Stimulated activated CD4-positive, alpha-beta T cell treated with anti-CD3 and anti-CD28 coated beads, TNF-alpha, amount 100 ng/mL, for 1 hour (primary cell): ENCODE measurements at places on chromosomes 16 and 17.

- no peak for DNase-seq
Measured at GRCh38 chr16:56479469-56479868, 28.1 kb downstream of the OGFOD1 start.

- DNase-seq: no peak
Measured at GRCh38 chr17:16974569-16975276, 2.8 kb upstream of the TNFRSF13B start.

DNA sequence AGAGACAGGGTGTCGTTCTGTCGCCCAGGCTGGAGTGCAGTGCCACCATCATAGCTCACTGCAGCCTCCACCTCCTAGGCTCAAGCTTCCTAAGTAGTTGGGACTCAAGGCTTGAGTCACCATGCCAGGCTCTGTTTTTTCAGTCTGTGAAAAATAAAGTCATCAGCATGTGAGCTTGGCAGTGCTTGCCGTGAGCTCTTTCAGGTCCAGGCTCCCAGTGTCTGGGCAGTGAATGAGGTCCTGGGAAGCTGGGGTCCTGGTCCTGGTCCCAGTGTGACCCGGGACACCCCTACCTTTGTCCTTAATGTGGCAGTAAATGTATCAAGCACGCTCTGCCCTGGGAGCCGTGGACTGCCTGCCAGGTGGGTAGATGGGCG is 22.9 kb upstream of the RPL13 start:
- no peak for DNase-seq

GRCh38 chr17:40018211-40019121 is 3.2 kb downstream of the CSF3 start:
- DNase-seq: no peak

DNA sequence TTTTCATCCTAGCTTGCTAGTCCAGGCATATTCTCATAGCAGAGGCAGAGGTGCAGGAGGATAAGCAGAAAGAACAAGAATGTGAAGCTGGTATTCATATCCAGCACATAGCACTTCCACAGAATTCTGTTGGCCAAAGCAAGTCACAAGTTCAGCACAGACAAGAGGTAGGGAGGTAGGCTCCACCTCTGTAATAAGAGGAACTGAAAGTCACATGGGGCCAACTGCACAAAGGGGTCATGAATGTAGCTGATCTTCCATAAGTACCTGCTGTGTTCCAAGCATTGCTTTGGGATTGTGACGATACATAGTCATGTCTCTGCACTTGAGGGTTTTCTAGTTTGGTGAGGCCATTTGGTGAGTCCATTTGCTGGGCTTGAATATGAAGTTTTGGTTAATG is 110.8 kb upstream of the MPHOSPH6 start:
- no peak for DNase-seq

DNA sequence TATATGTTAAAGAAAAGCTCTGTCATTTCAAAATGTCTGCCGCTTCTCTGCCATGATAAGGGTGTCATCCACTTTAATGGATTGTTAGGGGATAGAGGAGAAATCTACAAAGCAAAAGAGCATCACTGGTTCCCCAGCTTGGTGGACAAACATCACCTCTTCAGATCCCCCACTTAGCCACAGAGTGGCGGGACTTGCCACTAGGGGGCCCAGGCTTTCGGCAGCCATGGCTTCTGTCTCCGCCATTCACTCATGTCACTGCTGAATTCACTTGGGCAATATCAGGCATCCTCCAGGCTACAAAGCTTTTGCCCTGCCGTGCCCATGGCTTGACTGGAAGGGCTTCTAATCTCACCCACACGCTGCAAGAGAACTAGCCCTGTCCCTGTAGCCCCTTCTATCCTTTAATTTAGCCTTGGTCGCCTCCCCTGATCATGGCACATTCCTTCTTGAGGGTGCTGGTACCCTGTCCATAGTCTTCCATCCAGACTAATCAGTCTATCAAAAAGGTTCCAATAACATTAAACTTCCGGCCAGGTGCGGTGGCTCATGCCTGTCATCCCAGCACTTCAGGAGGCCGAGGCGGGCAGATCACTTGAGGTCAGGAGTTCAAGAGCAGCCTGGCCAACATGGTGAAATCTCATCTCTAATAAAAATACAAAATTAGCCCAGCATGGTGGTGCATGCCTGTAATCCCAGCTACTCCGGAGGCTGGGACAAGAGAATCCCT is 34.7 kb downstream of the SBK1 start:
- DNase-seq: no peak

DNA sequence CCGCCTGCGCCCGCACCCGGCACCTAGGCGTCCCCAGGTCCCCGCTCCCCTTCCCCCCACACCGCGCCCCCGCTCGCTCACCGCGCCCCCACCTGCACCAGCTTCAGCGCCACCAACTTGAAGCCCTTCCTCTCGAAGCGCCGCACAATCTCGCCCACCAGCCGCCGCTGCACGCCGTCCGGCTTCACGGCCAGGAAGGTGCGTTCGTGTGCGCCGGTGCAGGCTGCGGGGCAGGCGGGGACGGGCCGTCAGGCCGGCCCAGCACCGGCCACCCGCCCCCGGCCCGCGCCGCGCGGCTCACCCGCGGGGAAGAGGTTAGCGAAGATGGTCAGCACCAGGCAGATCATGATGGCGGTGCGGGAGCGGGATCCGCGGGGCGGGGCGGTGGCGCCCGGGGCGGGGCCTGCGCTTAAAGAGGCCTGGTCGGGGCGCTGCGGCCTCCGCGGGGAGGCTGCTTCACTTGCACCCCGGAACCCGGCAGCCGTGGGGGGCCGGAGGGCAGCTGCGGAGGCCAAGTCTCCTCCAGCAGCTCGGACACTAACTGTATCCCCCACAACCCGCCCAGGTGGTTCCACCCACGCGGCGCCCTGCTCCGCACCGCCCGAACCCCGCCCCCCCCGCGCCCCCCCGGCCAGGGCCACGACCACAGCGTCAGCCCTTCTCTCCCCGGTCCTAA is at the start of gene NME3:
TSS of gene NME3 (minus strand) at position 356 of the 676 bp plus-strand sequence. CDS start at position 347, 9 bp downstream.
- DNase-seq: peak; percentile 78

DNA sequence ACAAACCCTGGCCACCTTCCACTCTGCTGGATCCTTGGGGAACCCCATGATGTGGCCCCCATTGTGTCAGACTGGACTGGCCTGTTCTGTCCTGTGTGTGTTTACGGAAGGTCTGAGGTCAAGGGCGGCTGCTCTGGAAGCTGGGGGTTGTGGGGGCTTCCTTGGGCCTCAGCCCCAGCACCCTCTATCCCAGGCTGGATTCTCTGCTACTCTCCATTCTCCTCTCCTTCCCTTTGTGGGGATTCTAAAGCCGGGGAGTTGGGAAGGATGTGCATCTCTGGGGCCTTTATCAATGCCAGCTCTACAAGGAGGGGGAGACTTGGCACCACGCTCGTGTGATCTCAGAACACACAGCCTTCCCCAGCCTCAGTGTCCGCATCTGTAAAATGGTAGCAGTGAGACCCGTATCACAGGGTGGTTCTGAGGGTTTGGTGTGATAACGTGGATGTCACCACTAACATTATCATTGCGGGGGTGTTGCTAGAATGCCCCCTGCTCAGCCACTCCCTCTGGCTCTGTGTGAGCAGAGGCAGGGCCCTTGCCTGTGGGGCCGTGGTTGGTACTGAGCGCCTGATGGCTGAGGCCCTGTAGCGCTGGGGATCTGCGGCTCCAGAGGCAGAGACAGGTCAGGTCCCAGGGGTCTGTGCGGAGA is 18.1 kb downstream of the ADGRG1 start:
- no peak for DNase-seq

DNA sequence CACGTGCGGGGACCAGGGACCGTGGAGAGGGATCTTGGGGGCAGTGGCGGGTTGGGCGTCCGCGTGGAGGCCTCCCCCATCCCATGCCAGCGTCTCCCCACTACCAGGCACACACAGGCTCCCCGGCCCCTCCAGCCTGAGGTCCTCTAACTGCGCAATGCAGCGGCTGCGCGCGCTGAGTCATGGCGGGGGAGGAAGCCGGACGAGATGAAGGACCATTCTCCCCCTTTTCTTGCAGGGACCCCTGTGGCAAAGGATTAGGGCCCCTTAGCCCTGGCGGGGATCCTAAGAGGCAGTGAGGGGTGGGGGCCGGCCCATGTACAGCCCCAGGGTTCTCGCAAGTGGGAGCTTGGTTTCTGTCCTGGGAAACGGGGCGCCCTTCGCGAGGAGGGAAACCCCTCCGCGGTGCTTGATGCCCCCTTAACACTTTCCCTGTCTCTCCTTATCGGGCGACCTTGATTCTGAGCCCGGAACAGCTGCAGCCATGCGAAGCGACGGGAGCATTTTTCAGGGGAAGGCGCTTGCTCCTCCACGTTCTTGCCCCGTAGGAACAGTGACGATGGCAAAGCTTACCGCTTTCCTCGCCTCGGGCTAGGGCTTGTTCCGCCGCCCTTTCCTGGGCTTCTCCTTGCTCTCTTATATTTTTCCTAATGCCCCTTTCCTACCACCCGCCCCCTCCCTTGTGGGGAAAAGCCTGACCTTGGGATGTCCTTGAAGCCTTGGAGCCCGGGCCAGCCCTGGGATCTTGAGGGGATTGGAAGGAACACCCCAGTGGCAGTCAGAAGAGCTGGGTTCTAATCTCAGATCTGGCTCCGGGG is 592 bp downstream of the ALDOA start:
- DNase-seq: no peak

- DNase-seq: no peak
Measured at GRCh38 chr17:76579281-76579680, 6.4 kb downstream of the ST6GALNAC2 start.

DNA sequence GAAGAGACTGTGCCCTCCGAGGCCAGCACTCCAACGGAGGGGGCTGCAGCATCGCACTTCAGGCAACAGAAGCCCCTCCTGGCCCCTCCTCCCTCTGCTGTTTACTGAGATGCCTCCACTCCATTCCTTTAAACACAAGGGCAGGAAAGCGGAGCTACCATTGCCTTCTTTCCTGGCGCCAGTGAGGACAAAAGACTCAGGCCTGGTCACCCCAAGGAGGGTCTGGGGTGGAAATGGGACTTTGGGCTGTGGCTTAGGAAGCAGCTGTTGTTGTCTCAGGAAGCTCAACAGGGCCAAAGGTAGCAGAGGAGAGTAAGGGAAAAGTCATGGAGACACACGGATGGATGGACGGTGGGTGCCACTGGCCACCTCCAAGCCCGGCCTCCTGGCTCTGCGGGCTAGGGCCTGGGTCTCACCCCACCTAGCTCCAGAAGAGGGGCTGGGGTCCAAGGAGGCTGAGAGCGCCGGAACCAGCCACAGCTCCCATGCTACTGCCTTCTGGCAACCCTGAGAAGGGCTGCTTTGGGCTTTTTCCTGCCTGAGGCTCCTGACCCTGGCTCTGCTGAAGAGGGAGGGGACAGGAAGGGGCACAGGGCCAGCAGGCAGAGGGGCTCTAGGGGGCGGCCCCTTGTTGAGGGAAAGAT is 11.1 kb downstream of the CD300LG start:
- no peak for DNase-seq

GRCh38 chr17:17749025-17749772 is 67.9 kb downstream of the RAI1 start:
- DNase-seq: no peak
